ENCODE measurements at places on chromosomes 6 and 20. TPM values are rescaled to one million over a fixed set of nuclear protein-coding genes. Genes with fewer than 3 reads are reported as not detected.

Gene FOXA2
- total RNA-seq: not detected

DNA sequence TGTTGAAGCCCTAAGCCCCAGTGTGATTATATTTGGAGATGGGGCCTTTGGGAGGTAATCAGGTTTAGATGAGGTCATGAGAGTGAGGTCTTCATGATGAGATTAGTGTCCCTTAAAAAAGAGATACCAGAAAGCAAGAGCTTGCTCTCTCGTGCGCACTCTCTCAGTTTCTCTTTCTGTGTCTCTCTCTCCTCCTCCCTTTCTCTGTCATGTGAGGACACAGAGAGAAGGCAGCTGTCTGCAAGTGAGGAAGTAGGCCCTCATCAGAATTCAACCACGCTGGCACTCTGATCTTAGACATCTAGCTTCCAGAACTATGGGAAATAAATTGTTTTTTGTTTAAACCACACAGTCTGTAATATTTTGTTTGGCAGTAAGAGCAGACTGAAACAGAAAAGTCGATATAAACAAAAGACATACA, 180.5 kb downstream of the IBTK start:
- DNase-seq: no peak

Gene TMEM242
- total RNA-seq: 10.1 TPM

GRCh38 chr6:112372226-112372806, 25.2 kb downstream of the RFPL4B start:
- DNase-seq: no peak

GRCh38 chr6:125294925-125295324, 6.8 kb downstream of the HDDC2 start:
- DNase-seq: no peak

GRCh38 chr20:24911461-24911860, 37.6 kb upstream of the CST7 start:
- no peak for DNase-seq

DNA sequence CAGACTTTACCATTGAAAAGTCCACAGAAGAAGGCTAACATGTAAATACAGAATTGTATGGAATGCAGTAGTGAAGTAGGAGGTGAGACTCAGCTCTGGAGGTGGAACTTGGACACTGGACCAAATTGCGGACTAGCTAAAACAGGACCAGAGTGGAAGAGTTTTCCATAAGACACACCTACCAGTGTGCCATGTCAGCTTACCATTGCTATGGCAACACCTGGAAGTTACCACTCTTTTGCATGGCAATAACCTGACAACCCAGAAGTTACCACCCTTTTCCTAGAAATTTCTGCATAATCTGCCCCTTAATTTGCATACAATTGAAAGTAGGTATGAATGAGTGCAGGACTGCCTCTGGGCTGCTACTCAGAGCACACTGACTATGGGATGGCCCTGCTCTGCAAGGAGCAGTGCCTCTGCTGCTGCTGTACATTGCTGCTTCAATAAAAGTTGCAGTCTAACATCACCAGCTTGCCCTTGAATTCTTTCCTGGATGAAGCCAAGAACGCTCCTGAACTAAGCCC, 569.6 kb upstream of the FLRT3 start:
- DNase-seq: no peak

DNA sequence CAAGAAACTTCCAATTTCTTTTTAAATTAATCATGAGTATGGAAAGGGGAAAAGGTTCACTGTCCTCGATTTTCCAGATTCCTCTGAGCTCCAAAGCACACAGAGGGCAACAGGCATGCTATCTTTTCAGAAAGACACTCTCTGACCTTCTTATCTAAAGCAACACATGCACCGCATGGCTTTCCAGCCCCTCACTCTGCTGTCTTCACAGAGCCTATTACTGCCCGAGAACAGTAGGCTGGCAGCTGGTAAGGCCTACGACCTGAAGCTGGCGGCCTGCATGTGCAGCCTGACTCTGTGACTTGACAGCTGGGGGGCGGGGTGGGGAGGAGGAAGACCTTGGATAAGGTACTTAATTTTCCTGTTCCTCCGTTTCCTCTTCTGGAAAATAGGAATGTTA, 86.3 kb downstream of the ELOVL4 start:
- no peak for DNase-seq

DNA sequence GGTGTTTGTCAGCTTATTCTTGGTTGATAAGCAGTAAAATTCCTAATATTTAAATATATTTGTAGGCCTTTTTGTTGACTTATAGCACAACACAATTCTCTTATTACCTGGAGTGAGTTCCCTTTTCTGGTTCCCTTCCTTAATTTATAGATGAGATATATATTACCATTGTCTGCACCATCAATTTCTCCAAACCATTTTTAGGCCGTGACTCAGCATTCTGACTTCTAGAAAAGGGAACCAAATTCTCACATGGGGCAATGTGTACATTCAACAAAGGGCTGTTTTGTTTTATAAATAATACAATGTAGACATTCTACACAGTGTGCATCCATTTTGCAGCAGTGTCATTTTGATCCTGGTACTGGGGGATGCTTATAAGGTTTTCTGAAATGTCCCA, 52.8 kb downstream of the NCOA7 start:
- DNase-seq: no peak

DNA sequence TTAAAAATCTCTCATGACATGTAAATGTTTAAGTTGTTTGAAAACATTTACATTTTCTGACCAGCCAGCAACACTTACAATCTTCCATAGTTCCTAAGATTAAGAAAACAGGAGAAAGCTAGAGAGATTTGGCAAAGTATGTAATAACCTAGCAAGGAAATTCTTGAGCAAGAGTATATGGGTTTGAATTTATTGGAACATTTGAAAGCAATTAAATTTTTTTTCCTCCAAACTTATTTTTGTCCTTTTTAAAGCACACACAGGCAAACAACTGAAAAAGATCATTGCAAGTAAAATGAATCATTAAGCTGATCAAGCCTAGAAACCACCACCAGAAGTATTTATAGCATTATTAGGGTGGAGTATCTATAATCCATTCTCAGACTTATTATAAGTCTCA, 20.1 kb upstream of the ZNF217 start:
- no peak for DNase-seq

GRCh38 chr6:37980222-37980595, 160.7 kb downstream of the ZFAND3 start:
- no peak for DNase-seq

- DNase-seq: no peak
These were observed 37.9 kb upstream of the RNF24 start for GRCh38 chr20:4053071-4053919.

Gene SIRT5
- total RNA-seq: 12.7 TPM

DNA sequence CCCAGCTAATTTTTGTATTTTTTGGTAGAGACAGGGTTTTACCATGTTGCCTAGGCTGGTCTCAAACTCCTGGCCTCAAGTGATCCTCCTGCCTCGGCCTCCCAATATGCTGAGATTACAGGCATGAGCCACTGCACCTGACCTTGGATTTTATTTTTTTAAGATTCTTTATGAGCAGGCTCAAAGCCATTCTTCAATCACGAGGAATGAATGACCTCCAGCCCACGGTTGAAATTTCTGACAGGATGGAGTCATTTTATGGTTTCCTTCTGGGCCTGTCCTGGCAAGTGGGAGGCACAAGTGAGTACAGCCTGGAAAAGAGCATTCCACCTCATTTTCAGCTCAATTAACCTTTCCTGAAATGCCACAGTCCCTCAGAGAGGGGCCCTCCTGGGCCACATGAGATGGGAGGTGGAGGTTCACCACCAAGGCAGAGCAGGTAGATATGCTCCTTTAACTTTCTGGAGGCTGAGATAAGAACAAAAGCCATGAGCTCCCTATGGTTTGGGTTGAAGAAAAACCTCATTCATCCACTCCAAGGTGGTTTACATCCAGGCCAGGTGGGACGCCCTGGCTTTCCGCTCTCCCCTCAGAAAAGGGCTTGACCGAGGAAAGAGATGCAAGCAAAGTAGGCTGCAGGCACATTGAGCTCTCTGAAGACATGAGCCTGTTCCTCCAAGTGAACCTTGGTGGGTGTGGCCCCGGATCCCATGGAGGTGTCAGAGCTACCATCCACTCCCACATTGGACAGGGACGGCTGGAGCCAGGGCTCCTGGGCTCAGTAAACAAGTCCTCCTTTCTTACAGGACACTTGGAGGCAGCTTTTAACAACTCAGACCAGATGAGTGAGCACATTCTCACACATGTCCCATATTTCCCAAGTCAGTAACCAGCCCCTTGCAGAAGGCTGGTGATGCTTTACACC, 208.5 kb upstream of the SSTR4 start:
- DNase-seq: no peak

GRCh38 chr6:132728616-132729015, 14.8 kb upstream of the VNN1 start:
- no peak for DNase-seq

DNA sequence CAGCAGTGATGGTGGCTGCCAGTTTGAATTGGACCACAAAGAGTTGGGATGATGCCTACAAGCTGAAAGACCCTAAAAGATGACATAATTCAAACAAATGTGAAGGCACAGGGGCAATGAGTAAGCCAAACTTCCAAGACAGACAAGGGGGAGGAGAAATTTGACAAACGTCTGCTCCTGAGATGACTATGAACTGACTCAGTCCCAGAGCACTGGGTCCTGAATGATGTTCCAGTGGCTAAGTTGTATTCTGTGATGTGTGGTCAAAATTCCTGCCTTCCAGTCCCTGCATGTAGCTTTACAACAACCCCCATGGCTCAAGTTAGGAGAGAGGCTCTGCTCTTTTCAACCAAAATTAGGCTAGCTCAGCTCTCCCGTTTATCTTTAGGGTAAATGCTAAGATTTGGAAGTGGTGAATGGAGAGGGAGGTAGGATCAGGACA, 86.1 kb upstream of the SIRPA start:
- DNase-seq: peak; percentile 55

Gene EPHA7
- 158 TPM for total RNA-seq

Gene HLA-DRA
- 223 TPM for total RNA-seq

DNA sequence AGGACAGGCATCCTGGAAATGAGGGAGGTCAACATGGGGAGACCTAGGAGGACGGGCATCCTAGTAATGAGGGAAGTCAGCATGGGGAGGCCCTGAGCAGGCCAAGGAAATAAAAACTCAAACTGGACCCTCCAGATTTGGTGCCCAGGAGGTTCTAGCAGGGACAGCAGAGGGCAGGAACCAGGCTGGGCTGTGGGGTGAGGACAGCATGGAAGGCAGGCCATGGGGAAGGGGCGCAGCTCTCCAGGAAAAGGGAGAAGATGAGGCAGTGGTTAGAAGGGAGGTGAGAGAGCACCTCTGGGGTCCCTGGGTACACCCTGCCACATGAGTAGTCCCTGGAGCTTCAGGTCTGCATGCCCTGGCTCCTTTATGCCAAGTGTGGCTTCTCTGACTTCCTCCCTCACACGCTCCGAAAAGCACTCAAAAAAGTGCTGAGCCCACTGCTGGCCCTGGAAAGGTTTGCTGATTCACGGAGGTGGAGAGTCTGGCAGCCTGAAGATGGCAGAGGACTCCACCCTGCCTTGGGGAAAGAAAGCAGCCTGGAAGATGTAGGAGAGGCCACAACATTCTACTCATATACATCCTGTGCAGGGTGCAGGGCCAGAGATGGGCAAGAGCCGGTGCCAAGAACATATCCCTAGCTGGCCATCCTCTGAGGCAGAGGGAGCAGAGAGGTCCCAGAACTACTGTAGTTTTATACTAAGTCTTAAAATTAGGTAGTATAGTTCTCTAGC, 154.9 kb downstream of the MRPL14 start:
- no peak for DNase-seq

Gene TPD52L1
- total RNA-seq: 18.7 TPM

Gene HCRTR2
- total RNA-seq: not detected

Gene RAMACL
- total RNA-seq: 1.2 TPM

GRCh38 chr20:50434321-50434652, 75.9 kb upstream of the PTPN1 start:
- no peak for DNase-seq
